ENCODE measurements at places on chromosomes 7 and 10.

GRCh38 chr7:133675510-133676218 is 422.8 kb downstream of the EXOC4 start:
- DNase-seq, result no peak

DNA sequence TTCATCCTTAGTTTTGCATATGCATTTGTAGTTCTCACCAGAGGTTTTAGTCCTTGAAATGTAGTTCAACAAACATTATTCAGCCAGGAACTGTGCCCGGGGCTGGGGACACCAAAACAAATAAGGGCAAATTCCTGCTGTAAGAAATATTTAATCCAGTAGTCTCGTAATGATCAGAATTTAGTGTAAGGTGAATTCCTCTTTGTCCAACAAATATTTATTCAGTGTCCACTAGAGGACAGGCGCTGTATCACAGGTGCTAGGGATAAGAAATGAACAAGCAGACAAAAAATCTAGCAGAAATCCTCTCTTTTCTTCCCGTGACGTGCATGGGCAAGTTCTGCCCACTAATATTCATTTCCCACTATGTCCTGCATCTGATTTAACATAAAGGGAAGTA is 17.6 kb downstream of the LGI1 start:
- no peak for DNase-seq

DNA sequence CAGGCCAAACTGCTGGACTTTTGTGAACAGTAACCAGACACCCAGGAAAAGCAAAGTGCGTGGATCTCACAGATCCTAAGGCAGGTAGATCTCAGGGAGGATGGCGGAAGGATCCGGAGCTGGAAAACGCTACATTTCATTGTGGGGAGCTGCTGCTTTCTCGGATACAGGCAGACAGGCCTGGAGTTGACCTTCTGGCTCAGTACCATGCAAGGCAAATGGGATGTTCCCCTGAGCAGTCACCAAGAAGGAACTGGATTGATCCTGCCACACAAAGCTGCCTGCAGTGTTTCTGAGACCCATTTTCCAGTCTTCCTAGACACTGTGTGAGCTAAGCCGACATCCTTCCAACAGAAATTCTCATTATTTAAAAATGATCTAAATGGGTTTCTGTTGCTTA is 65.5 kb downstream of the ZRANB1 start:
- no peak for DNase-seq

DNA sequence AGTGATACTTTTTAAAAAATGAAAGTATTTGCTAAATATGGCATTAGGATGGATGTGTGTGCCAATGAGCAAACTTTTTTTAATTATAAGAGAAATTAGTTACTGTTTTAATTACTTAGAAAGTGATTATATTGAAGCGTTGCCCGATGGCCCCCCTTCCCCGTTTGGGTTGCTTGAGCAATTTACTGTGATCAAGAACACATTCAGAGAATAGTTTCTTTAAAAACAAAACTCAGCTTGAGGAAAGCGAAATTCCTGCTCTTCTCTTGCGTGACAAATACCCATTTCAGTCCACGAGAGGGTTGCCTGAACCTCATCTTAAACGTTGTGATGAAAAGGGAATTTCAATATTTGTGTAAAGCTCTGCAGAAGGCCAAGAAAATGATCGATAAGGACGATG is 234.1 kb downstream of the GATA3 start:
- DNase-seq, result no peak

DNA sequence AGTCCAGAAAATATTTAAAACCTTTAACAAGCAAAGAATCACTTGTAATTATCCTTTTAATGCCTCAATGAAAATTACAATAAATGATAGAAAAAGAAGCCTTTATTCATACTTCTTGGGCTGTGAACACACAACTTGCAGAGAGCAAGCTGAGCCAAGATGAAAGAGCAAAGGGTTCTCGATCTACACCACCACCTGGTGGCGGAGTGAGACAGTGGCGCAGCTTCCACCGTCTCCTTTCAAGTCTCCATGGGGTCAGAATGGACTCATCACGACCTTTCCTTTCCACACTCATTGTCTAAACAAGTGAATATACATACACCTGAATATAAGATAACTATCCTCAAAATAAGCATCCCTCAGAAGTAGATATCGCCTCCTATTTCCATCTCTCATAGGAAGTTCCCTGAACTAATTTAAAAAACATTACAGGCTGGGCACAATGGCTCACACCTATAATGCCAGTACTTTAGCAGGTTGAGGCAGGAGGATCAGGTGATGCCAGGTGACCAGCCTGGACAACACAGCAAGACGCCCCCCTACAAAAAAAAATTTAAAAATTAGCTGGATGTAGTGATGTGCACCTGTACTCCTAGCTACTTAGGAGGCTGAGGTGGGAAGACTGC is 40.7 kb downstream of the ATE1 start:
- peak; percentile 17 for DNase-seq

DNA sequence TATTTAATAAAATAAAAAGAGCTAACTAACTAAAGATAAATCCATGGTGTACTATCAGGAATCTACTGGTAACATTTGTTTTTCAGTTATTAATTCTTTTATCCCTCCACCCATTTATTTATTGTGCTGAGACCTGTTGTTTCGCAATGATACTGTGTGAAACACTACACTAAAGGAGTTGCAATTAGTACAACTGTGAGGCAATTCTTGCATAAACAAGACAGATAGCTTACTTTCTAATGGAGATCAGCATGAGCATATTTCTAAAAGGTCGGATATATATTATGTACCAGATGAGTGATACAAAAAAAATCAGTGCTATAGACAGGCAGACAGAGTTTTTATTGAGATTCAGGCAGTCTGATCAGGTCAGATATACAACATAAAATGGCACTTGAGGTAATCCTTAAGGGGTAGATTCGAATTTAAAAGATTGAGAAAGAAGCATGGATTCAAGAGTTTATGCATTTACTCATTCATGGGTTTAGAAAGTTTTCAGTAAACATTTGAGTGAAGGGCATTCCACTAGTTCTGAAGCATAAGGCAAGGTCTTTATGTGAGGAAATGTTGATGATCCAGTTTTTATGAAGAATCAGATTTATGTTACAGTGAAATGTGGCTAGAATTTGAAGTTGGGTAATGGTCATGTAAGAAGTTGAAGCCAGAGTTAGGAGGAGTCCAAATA is 147.6 kb downstream of the POLR1F start:
- peak; percentile 88 for DNase-seq

GRCh38 chr7:48540746-48541145 is 369.5 kb downstream of the ABCA13 start:
- DNase-seq, result no peak

- no peak for DNase-seq
Observed at GRCh38 chr10:78959217-78959923, 109.4 kb upstream of the ZMIZ1 start.

DNA sequence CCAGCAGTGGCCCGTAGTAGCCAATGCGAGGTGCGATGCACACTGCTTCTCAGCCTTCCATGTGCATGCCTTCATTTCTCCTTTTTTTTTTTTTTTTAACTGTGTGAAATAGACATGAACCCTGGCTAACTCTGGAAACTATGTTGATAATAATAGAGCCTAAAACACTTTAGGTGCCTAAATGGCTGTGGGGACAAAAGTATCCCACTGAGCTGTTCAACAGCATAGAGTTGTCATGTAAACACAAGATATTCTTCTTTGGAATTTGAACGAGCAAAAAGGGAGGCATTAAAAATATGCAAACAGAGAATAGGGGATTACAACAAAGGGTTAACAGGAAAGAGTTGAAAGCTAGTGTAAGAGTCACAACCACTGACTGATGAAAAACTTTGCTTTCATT is 162.1 kb upstream of the NOBOX start:
- no peak for DNase-seq

DNA sequence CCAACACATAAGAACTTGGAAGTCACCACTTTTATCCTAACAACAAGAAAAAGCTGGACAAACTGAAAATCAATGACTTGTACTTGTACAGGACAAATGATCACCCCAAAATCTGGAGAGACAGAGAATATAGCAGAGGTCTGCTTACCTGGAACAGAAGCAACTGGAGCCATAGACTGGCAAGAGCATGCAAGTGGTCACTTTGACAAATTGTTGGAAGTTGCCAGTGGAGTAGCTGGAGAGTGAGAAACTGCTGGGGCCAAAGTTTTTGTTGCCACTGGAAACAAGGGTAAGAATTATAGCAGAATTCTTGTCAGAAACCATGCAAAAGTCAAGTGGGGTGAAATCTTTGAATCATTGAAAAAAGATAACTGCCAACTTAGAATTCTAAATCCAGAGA is 35.2 kb downstream of the NPY start:
- no peak for DNase-seq

GRCh38 chr10:119449760-119450461 is 92.6 kb downstream of the RGS10 start:
- peak; percentile 77 for DNase-seq

DNA sequence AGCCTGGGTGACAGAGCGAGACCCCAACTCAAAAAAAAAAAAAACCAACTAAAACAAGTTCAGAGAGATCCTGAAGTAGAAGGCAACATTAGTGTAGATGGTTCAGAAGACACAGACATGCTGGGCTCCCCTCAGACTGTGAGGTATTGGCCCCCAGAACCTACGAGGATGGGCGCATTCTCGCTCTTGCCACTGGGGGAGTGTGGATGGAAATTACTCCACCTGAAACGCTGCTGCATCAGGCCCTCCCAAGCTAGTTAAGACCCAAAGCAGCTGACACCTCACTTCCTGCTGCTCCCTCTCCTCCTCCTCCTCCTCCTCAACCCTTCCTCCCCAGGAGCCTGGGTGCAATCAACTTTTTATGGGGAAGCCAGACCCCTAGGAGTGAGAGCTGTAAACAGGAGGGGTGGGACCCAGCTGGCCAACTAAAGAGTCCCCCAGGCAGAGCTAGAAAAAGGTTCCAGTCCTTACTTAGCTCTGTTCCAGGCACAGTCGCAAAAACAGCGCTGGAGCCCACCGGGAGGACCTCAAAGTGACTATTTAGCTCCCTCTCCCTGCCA is 7.4 kb downstream of the SH3PXD2A start:
- no peak for DNase-seq

DNA sequence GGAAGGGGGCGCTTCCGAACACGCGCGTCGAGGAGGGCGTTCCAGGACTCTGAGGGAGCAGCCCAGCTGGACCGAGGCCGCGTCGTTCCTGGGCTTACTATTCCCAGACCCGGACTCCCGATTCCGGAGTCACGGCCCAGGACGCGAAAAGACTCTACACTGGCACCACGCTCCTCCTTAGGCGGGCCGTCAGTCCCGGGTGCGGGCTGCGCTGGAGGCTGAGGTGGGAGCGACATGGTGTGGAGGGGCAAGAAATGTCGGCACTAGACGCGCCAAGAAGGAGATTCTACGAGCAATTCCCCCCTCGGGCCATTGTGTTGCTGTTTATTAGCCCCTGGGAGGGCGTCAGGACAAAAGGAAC is 584 bp upstream of the RUNDC3B start:
- DNase-seq, result no peak

DNA sequence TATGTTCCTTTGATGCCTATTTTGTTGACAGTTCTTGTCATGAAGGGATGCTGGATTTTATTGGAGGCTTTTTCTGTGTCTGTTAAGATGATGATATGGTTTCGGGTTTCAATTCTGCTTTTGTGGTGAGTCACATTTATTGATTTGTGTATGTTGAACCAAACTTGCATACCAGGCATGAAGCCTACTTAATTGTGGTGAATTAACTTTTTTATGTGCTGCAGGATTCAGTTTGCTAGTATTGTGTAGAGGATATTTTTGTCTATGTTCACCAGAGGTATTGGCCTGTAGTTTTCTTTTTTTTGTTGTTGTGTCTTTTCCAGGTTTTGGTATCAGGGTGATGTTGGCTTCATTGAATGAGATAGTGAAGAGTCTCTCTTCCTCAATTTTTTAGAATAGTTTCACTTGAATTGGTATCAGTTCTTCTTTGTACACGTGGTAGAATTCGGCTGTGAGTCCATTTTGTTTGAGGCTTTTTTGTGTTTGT is 345.9 kb downstream of the KIF20B start:
- DNase-seq, result no peak

DNA sequence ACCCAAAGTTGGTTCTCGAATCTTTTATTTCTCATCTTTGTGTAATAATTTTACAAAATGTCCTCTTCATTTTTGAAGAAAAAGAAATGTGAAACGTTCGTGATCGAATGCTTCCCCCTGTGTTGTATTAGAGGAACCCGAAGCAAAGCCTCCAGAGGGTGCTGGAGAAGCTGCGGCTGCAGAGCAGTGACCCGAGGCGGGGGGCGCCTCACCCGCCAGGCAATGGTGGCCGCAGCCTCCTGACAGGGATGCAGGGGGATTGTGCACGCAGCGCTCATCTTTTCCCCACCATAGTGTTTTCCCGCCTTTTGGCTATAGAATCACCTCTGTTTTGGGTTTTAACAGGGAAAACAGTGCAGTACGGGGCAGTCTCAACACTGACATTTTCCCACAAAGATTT is 307.5 kb upstream of the ANKRD30A start:
- no peak for DNase-seq

GRCh38 chr7:81715984-81716588 is 53.8 kb downstream of the HGF start:
- no peak for DNase-seq

DNA sequence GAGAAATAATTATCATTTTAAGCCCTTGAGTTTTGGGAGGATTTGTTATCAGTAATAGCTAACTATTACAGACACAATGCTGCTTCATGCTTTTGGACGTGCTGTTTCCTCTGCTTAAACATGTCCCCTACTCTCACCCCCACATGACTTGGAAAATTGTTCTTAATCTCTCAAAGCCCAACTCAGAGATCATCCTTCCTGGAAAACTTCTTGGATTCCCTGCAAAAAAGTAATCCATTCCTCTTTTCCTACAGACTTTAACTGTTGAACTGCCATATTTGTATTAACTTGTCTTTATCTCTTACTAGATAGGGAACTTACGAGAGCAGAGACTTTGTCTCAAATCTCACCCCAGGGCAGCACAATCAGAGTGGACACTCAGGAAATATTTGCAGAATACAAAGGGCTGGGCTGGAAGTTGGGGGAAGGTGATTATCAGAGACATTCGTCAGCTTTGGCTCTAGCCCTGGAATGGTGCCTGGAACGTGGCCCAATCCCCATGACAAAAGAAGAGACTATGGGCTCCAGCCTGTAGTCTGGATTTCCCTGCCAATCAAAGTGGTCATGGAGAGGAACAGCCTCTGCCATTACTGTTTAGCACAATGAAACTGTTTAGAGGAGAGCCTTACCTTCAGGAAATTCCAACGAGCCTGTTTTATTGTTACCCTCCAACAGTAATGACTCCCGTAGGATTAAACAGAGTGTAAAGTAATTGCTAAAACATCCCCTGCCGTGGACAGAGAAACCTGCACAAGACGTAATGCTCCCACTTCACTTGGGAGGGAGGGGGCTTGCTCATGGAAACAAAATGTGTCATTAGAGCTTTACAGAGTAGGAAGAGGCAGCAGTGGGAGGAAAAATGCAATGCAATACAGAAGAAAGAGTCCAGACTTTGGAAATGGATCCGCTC is 140.4 kb upstream of the AUTS2 start:
- peak; percentile 32 for DNase-seq

DNA sequence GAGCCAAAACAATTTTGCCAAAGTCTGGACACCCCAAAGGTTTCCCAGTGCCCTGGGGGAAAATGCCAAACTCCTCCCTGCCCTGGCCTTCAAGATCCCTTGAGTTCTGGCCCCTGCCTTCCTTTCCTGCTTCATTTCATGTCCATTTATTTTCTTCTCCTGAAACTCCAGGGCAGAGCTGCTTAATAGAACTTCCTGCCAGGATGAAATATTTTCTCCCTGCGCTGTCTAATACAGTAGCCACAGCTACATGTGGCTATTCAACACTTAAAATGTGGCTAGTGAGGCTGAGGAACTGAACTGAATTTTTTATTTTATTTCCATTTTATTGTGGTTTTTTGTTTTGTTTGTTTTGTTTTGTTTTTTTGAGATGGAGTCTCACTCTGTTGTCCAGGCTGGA is 49.6 kb downstream of the COL13A1 start:
- DNase-seq, result no peak

GRCh38 chr7:17829001-17829400 is 111.3 kb downstream of the SNX13 start:
- no peak for DNase-seq
